ENCODE measurements at places on chromosomes 2 and 18.

DNA sequence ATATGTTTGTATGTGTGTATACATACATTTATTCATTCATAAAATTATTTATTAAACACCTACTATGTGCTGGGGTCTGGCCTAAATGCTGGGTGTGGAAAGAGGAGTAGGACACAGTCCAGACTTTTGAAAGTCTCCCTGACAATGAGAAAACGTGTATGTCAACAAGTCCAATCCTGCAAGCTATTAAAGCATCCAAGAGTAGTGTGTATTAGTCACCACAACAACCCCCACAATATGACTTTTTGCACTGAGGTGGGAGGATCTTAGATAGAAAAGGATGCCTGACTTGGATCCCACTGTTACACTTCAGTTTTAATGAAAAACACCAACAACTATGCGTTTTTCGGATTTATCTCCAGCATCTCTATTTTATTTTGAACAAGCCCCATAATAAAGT, 446.4 kb downstream of the EPHA4 start:
- DNase-seq, result no peak

- DNase-seq, result no peak
Measured at GRCh38 chr2:100320547-100321178, 1.6 kb downstream of the LONRF2 start.

DNA sequence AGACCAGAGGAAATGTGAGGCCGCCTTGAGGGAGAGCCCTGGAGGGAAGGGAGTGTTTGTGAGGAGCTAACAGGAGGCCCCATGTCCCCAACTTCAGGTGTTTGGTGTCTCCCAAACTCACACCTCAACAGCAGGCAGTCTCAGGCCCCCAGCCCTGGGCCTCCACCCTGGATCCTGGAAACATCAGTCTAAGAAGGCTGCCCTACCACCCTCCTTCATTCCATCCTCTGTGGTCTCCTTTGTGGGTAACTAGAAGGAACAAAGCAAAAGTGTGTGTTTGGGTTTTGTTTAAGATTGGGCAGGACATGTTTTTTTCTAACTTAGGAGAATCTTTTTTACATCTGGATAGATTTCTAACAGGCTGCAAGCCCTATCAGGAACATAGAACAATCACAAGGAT, 404.3 kb downstream of the BCL11A start:
- DNase-seq, result no peak

DNA sequence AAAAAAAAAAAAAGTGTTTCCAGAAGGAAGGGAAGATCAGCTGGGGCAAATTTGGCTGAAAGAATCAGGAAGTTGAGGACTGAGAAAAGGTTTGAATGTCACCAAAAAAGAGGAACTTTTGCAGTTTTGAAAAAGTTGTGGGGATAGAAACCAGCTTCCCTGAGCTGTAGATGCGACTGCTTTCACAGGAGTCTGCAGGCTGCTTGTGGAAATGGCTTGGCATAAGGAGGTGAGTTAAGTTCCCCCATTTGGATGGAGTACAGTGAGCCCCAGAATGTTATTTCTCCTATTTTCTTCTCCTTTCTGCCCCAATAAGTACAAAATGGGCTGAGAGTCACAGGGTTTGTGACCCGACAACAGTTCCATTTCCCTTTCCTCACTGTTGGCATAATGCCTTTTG, 16.5 kb upstream of the ME2 start:
- DNase-seq, result no peak

GRCh38 chr18:23927821-23928746, 86.5 kb upstream of the TTC39C start:
- no peak for DNase-seq

- DNase-seq, result no peak
Measured at GRCh38 chr2:218284106-218284811, 8.0 kb downstream of the TMBIM1 start.

DNA sequence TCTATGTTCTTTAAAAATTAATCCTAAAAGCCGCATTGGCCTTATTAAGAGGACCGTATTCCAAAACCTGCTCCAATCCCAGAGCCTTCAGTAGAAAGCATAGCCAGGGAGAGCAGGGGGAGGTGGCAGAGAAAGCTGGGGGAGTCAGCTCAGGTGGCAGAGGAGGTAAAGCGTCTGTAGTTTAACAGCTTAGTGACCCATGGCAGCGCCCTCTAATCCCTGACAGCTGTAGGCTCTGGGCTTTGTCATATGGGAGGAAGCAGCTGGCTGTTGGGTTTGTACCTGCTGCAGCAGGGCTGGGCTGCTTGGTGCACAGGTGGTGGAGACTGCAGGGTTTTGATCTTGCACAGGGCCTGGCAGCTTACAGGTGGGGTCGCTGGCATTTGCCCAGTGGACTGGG, 50.6 kb downstream of the THNSL2 start:
- DNase-seq, result no peak

DNA sequence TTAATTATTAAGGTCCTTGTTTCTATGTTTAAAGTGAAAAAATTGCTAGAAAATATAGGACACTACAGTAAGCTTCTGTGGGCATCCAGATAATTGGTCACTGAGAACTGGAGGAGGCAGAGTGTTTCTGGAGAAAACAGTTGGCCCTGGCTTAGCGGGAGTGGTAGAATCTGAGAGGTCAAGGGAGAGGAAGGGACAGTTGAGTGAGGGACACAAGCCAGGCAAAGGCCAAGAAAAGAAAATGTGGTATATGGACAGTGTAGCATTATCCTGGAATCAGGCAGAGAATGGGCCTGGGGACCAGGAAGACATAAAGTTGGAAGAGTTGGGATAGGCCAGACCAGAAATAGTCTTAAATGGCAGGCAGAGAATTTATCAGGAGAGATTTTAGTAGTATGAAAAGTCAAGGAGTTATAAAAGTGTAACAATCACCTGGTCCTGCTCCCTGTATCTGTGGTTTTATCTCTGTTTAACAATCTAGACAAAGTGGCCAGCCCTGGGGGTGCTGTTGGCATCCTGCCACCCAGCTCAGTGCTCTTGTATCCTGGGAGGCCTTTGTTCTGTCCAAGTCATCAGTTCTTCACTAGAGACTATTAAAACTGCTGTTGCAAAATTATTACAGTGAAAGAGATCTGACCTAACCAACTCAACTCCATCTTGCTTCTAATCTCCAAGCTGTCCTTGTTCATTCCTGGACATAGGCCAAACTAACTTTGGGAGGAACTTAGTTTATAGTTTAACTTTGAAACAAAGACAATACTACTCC, 15.4 kb upstream of the MSGN1 start:
- DNase-seq, result no peak

DNA sequence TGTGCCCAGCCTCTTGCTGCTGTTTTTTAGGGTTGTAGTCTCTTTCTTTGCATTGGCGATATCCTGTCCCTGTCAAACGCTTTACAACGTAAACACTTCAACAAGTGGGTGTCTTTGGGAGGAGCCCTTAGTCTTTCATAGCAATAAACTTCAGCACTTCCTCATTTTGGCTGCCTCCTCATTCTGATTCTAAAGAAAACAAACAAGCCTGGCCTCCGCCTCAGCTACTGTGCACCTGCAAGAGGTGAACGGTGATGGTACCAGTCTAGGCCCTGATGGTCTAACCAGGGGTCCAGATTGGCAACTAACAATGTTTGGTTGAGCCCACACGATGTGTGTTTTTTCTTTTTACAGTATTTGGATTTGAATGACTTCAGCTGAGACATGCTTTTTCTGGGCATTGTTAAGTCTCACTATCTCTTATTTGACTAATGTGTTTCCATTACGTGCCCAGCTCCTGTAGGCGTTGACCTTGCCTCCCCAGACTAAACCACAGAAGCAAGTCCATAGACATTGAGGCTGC, 53.2 kb upstream of the CUL3 start:
- DNase-seq, result no peak

DNA sequence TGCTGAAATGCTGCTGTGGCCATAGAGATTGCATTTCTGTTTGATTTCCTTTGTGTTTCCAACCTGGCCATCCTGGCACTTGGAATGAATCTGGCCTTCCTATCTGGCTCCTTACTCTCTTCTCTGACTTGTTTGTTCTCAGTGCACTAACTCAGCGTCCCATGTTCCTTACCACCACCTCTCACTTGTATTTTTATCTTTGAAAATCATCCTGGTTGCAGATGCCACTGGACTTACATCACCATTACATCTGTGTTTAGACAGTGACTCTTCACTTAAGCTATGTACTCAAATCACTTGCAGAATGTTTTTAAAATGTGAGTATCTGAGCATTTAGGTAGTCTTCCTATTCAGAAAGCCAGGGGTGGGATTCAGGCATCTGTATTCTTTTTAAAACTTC, 239.5 kb downstream of the WDR7 start:
- DNase-seq, result peak; percentile 92

DNA sequence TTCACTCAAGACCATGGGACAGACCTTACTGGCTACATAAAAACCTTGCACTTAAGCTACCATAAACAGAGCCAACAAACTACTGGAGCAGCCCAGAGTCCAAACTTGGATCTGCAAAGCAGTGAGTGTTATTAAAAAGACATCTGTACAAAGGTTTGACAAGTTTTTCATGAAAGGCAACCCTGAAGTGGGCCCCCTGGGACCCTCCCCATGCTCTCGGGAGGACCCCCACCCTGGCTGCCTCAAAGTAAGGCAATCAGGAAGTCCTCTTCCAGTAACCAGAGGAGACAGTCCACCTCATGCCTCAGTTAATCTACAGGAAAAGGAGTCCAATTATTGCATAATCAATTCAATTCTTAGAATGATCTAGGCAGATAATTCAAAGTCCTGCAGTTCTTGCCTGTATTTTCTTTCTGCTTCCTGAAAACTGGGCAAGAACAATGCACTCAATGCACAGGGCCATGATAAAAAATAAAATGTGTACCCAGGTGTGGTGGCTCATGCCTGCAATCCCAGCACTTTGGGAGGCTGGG, 69.7 kb downstream of the TBC1D8 start:
- DNase-seq, result no peak

GRCh38 chr2:428591-428990, 140.7 kb upstream of the ALKAL2 start:
- no peak for DNase-seq

- no peak for DNase-seq
Measured at GRCh38 chr2:136013955-136014354, 28.5 kb upstream of the DARS1 start.

GRCh38 chr2:190126798-190127197, 64.3 kb upstream of the MSTN start:
- DNase-seq, result no peak

- DNase-seq, result no peak
Measured at GRCh38 chr2:172280571-172281361, 146.6 kb upstream of the ITGA6 start.

DNA sequence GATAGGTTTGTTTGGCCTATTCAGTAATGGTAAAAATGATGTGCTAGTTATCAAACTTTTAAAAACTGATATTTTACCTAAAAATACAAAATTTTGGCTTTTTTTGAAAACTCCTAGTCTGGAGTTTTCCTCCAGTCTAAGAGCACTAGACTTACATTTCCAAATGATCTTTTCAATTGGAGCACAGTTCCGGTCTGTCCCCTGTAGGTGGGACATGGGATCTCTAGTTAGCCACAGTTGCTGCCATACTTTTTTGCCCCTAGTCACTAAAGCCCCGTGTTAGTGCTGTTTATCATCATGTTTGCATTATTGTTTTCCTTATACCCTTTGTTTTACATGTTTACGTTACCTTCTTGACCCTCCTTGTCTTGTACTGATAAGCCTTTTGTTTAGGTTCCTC, 52.4 kb downstream of the RELCH start:
- peak; percentile 10 for DNase-seq

DNA sequence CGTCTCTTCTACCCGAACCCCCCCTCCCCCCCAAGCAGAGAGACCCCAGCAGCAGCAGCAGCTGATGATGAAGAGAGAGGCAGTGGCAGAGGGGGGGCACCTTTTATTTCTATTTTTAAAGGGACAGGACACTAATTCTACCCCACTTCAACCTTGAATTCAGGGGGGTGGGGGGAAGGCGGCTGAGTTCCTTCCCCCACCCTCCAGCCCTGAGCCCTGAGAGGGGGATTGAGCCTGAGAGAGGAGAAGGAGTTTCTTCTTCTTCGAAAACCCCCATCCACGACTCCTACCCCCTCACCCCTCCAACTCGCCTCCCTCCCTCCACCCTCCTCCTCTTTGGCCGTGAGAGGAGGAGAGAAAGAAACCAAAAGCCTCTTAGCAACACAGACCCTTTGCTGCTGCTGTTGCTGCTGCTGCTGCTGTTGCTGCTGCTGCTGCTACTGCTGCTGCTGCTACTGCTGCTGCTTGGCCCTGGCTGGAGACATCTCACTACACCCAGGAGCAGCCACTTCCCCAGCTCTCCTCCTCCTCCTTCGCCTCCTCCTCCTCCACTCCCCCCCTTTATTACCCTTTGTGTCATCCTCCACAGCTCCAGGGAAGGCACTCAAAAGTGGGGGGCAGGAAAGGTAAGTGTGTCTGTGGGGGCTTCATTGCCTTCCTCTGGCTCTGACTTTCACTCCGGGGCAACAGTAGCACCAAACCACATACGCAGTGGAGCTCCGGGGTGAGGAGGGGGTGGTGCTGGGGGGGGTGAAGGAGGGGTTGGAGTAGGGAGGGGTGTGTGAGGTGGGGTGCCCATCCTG, at the start of gene MBD5:
Gene MBD5, plus strand, starts transcription at position 33 of the 803 bp plus-strand sequence.
- DNase-seq, result peak; percentile 84

- peak; percentile 29 for DNase-seq
Measured at GRCh38 chr2:50097148-50097547, 934.8 kb downstream of the NRXN1 start.

- DNase-seq, result no peak
Measured at GRCh38 chr2:74164761-74165160, 13.9 kb downstream of the MOB1A start.

GRCh38 chr2:119486886-119487285, 37.4 kb downstream of the SCTR start:
- DNase-seq, result no peak

DNA sequence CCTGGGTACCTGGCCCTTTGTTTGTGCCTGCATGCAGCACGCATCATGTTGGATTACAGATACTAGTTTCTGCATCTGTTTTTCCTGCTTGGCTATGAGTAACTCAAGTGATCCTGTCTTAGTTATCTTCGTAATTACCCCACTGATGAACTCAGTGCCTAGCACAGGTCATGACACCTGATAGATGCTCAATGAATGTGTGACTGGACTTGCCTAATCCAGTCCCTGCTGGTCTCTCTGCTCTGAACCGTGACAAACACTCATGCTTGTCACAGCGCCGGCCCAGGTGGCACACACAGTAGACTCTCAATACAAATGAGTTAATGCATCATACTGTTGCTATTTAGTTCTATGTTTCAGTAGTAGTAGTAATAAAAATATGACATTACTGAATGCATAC, 31.2 kb upstream of the NTSR2 start:
- no peak for DNase-seq

GRCh38 chr18:25875551-25876240, 214.7 kb downstream of the SS18 start:
- DNase-seq, result no peak
